ENCODE measurements at places on chromosomes 6 and 20. TPM values are rescaled to one million over a fixed set of nuclear protein-coding genes. Genes with fewer than 3 reads are reported as not detected.

Gene HSPA1L
- total RNA-seq = 0.86 TPM

Gene HLA-DRB5
- not detected for total RNA-seq

Gene OR2H2
- total RNA-seq = not detected

Gene TRIM15
- total RNA-seq = 6.9 TPM

Gene LMBRD1
- total RNA-seq = 27.5 TPM

- no peak for DNase-seq
- H3K36me3 ChIP-seq = no peaks in the 10 kb centered on the region
- H3K4me3 ChIP-seq = no peak overlapping the region
- no peak overlapping the region for H3K27ac ChIP-seq
Observed at GRCh38 chr20:11810311-11811083, 107.2 kb upstream of the BTBD3 start.

GRCh38 chr20:53013847-53014246 lies 41.7 kb downstream of the TSHZ2 start:
- H3K27ac ChIP-seq = no peak overlapping the region
- no peaks in the 10 kb centered on the region for H3K4me1 ChIP-seq
- no peak overlapping the region for H3K4me3 ChIP-seq
- H3K36me3 ChIP-seq = no peaks in the 10 kb centered on the region
- no peak for DNase-seq

DNA sequence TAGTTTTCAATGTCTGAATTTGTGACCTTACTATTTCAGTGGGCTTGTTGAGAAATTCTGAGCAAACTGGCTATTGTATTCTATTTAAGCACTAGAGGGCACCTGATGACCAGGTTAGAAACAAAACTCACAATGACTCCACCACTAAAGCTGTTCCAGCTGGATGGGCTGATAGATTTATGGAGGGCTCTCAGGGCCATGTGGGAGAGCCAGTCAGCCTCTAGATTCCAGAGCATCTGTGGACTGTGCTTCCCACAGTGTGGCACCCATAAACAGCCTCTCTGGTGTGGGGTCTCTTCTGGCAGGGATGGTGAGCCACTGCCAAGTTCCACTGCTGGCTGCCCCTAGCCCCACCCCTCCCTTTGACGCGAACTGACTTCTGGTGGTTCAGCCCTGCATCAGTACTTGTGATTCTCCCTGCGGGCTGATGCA lies 29.2 kb downstream of the C6orf58 start:
- H3K27ac ChIP-seq = no peak overlapping the region
- no peak for DNase-seq
- no peaks in the 10 kb centered on the region for H3K4me1 ChIP-seq
- no peaks in the 10 kb centered on the region for H3K27me3 ChIP-seq
- no peaks in the 10 kb centered on the region for H3K36me3 ChIP-seq

DNA sequence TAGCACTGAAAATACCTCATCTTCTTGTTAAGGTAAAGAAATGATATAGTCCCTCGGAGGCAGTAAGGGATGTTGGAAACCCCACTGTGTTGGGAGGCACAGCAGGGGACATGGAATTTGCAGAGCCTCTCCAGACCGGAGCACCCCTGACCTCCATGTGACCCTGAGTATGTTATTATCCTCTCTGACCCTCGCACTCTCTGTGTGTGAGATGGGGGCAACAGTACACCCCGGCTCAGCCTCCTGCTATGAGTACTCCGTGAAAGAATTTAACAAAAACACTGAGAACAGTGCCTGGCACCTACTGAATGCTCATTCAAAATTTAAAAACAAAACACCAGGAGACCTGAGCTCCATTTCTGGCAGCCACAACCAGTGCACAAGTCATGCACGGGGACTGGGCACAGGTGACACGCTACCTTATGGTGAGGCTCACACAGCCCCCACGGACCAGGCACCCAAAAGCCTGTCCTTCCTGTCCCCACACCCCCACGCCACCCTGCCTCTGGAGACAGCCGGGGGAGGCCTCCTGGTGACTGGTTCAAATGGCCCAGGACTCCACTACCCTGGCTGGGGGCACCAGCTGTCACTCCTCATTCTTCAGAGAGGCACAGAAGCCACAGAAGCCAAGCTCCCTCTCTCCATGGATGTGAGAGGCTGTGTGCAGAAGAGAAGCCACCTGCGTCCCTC lies 6.1 kb downstream of the NINL start:
- no peaks in the 10 kb centered on the region for H3K4me1 ChIP-seq
- no peak overlapping the region for H3K4me3 ChIP-seq
- H3K36me3 ChIP-seq = no peaks in the 10 kb centered on the region
- no peak for DNase-seq

- no peak overlapping the region for H3K27ac ChIP-seq
- H3K27me3 ChIP-seq = no peaks in the 10 kb centered on the region
- no peak overlapping the region for H3K4me3 ChIP-seq
- H3K36me3 ChIP-seq = no peaks in the 10 kb centered on the region
- DNase-seq = no peak
- H3K4me1 ChIP-seq = no peaks in the 10 kb centered on the region
Observed at GRCh38 chr6:88881451-88881850, 82.0 kb downstream of the RNGTT start.

DNA sequence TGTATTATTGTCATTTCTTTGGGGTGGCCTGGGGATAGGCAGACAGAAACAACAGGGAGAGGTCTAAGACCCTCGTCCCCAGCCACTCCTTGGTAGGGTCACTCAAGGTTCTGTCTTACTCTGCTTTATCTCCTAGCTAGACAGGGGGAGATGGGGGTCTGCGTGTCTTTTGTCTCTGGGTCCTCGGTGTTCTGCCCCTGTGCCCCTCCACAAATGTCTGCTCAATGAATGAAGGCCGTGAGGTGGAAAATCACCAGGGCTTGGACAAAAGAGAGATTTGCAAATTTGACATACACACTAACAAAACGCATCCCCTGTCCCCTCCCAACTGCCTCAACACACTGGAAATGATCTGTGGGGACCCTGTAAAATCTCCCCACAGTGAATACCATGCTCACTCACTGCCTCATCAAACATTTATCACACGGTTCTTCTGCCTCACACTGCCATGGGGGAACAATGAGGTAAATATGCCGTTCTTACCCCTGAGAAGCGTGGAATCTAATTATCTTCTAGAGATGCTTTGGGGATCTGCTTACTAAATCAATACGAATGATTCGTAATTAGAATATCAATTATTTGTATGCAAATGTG lies 13.2 kb upstream of the VAPB start:
- no peak for DNase-seq
- H3K27me3 ChIP-seq = no peaks in the 10 kb centered on the region
- H3K27ac ChIP-seq = no peak overlapping the region

DNA sequence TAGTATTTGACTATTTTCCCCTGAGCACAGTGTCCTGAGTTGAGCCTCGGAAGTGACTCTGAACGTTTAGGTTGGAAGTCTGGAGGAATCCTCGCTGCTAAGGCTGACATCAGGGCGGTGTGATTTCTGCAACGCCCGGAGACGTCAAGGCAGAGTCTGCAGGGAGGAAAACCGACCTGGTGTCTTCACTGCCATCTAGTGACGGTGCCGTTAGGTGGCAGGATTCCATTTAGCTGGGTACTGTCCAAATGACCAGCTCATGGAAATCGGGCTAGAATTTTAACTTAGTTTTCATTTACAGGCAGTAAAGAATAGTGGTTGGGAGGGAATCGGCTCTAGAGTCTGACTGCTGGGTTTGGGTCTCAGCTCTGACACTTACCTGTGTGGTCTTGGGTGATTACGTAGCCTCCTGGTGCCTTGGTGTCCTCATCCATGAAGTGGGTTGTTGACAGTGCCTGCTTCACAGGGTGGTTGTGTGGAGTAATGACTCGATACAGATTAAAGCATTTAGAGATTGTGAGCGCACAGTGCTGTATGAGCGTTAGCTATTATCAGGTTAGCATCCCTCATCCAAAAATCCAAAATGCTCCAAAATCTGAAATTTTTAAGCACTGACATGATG lies 35.0 kb downstream of the FOXF2 start:
- no peak overlapping the region for H3K4me3 ChIP-seq
- H3K27ac ChIP-seq = no peak overlapping the region
- DNase-seq = peak; percentile 58

- H3K4me1 ChIP-seq = no peaks in the 10 kb centered on the region
- H3K27ac ChIP-seq = no peak overlapping the region
- no peaks in the 10 kb centered on the region for H3K27me3 ChIP-seq
- H3K4me3 ChIP-seq = 0 out of 2 replicates have a peak overlapping the region, but pooled peaks have one; percentile 2
- H3K36me3 ChIP-seq = no peaks in the 10 kb centered on the region
Observed at GRCh38 chr6:133855276-133855990, 33.5 kb upstream of the TCF21 start.

DNA sequence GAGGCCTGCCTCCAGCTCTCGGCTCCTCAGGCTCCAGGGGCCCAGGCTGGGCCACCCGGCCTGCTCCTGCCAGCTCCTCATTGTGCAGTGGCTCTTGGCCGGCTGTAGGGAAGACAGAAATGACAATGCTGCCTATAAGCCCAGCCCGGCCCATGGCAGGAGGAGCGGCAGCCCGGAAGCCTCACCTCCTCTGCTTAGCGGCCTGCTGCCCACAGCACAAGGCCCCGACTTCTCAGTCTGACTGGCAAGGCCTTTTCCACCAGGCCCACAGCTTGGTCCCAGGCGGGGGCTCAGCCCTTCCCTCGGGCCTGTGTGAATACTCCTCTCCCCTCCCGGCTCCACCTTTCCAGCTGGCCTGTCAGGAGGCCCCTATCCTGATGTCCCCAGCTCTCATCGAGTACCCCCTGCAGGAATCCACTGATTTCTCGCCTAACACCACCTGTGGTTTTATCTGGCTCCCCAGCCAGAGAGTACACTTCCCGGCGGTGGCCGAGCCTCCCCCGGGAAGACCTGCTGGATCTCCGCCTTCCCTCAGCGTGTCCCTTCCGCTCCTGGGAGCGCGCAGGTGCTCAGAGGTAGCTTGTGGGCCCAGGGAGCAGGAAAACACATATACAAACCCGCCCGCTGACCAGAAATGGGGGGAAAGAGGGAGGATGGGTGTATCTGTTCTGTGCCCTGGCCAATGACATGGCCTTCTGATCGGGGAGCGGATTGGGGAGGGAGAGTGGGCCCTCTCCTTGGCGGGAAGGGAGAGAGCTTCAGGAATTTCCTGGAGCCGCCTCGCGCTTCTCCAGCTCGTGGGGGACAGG lies 963 bp downstream of the DDRGK1 start:
- peaks cover 5% of the 10 kb centered on the region for H3K4me1 ChIP-seq
- peak overlapping the region; percentile 85 for H3K4me3 ChIP-seq
- peaks cover 3% of the 10 kb centered on the region for H3K36me3 ChIP-seq

DNA sequence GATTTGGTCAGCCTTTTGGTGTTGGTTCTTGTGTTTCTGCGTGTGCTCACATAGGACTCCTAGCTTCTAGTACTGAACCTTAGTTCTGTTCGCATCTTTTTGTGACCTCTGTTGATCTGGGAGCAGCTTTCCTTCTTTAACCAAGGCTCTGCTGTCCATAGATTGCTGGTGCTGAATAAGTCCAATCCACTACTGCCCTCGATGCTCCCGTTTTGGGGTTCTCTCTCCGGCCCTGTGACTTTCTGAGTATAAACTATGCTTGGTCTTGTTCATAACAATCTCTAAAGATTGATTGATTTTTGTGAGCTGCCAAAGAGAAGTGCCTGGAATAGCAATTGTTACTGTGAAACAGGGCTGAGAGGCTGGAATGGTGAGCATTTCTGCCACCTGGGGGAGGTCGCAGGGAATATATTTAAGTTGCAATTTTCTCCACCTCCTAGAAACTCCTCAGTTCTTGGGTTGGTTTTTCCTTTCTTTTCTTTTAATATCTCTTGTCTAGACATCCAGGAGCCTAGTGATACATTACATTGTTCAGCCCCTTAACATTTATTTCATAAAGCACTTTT lies 422.9 kb upstream of the CHD6 start:
- H3K4me1 ChIP-seq = no peaks in the 10 kb centered on the region
- H3K4me3 ChIP-seq = no peak overlapping the region
- no peaks in the 10 kb centered on the region for H3K27me3 ChIP-seq
- H3K36me3 ChIP-seq = no peaks in the 10 kb centered on the region

DNA sequence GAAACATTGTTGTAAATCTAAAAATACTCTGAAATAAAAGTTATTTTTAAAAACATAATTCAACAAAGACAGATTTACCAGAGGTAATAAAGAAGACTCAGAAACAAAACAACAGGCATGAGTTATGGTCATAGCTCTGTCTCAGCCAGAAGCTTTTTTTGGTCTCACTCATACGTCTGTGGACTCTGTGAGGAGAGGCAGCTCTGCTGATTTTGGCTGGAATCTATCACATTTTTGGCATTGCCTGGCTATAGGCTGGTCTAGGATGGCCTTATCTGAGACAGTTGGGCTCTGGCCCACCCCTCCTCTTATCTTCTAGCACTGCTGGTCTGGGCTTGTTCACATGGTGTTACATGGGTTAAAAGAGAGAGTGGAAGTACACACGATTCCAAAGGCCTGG lies 514.0 kb upstream of the BTBD3 start:
- no peak overlapping the region for H3K27ac ChIP-seq
- H3K4me1 ChIP-seq = no peaks in the 10 kb centered on the region
- H3K36me3 ChIP-seq = no peaks in the 10 kb centered on the region

GRCh38 chr6:42103753-42104094 lies 38.7 kb downstream of the C6orf132 start:
- no peaks in the 10 kb centered on the region for H3K36me3 ChIP-seq
- H3K4me1 ChIP-seq = 0 out of 2 replicates have a peak, but pooled peaks cover 8% of the 10 kb centered on the region
- no peak overlapping the region for H3K4me3 ChIP-seq
- no peak overlapping the region for H3K27ac ChIP-seq

GRCh38 chr6:73203098-73203497 lies 22.2 kb downstream of the KHDC1L start:
- H3K4me3 ChIP-seq = no peak overlapping the region
- H3K36me3 ChIP-seq = no peaks in the 10 kb centered on the region
- H3K4me1 ChIP-seq = no peaks in the 10 kb centered on the region
- H3K27ac ChIP-seq = no peak overlapping the region
- no peak for DNase-seq

DNA sequence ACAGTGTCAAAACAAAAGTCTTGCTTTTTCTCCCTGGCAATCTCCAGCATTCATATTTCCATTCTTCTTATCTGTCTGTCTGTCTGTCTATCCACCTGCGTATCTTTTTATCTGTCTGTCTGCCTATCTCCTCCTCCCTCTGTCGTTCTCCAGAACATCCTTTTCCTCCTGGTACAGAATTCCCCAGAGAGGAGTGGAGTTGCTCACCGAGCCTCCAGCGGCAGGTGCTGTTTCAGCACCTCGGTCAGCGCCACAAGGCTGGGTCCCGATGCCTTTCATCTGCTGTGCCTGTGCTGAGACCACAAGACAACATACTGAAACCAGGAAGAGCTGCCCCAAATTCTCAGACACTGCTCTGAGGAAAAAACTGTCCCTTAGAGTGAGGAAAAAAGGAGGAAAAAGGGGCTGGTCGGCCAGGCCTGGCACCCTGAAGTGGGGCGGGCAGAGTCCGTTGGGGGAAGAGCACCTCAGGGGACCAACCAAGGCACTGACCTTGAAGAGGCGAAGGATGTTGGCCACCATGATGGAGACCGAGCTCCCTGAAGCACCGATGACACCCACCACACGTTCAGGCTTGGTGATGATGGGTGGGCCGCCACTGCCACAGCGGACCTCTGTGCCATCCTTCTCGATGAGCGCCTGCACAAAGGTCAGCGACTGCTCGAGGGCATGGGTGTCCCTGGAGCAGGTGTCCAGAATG lies 13.3 kb downstream of the GRM4 start:
- no peak overlapping the region for H3K4me3 ChIP-seq
- H3K27ac ChIP-seq = no peak overlapping the region
- H3K27me3 ChIP-seq = no peaks in the 10 kb centered on the region
- no peaks in the 10 kb centered on the region for H3K36me3 ChIP-seq
- DNase-seq = peak; percentile 55

All from Caco-2 (cell line).